ENCODE measurements at places on chromosomes 2 and 18.

DNA sequence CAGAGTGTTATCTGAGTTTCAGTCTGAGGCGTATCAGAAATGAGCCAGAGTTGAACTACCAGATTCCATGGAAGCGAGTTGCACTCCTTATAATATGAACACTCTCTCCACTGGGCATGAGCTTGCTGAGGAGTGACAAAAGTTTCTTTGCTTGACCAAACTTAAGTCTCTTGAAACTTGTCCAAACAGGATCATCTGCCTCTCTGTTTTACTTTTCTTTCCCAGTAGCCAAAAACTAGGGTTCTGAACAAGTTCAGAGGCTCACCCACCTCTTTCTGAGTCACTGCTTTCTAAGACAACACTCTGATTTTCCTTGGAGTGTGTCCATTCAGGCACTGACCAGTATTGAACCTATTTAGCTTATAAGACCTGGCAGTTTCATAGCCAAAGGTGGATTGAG lies 233.2 kb upstream of the TCF4 start:
- H3K4me3 ChIP-seq, result peak overlapping the region; percentile 71
- H3K4me1 ChIP-seq, result peaks cover 25% of the 10 kb centered on the region
- no peaks in the 10 kb centered on the region for H3K36me3 ChIP-seq
- H3K27ac ChIP-seq, result peak overlapping the region; percentile 71
- DNase-seq, result peak; percentile 36

DNA sequence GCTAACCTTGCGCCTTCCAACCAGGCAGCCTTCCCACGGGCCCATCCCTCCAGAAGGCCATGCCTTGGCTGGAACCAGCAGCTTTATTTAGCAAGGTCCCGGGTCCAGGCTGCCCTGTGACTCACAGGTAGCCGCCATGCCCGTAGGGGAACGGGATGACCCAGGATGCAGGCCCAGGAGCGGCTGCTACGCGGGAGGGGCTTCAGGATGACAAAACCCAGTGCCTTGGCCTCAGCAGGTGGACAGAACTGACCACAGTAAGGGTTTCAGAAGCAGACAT lies 63.3 kb downstream of the RTP5 start:
- peaks cover 4% of the 10 kb centered on the region for H3K27me3 ChIP-seq
- peak overlapping the region; percentile 79 for H3K4me3 ChIP-seq
- peaks cover 30% of the 10 kb centered on the region for H3K4me1 ChIP-seq
- H3K36me3 ChIP-seq, result 0 out of 2 replicates have a peak, but pooled peaks cover 3% of the 10 kb centered on the region

DNA sequence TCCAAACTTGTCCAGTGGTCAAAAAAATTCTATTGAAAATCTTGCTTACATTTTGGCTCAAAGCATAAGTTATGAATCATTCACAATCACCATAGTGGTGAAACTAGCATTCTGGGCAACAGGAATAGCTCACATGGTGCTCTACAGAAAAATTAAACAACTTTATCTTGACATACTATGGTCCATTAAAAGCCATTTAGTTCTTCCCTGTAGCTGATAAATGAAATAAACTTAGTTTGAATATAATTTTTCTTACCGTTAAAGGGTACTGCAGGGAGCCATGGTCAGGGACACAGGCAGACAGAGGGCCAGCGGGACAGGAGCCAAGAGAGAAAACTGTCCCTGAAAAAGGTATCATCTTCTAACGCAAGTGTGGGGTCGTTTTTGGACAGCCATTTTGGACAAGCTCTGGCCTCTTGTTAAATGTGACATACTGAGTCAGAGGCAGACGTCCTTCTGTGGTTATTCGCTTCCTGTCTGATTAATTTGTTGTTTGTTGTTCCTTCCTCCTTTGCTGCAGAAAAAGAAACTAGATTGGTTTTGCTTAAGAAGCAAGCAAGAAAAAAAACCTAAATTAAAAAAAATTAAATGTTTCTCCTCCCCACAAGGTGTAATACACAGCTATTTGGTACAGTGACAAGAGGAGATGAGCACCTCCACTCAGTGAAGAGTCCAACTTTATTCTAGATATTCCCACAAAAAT lies at the start of gene WIPF1:
Gene WIPF1, minus strand, starts transcription at position 460 of the 703 bp plus-strand sequence. CDS start 12,231 bp downstream, outside the sequence.
- peak; percentile 65 for DNase-seq
- H3K27me3 ChIP-seq, result peaks cover 2% of the 10 kb centered on the region
- H3K36me3 ChIP-seq, result peaks cover 9% of the 10 kb centered on the region
- peak within 1 kb of the TSS; percentile 68 for H3K4me3 ChIP-seq
- peak within 1 kb of the TSS; percentile 98 for H3K27ac ChIP-seq
- H3K4me1 ChIP-seq, result peaks cover 63% of the 10 kb centered on the region

- no peak overlapping the region for H3K27ac ChIP-seq
- no peak overlapping the region for H3K4me3 ChIP-seq
- no peaks in the 10 kb centered on the region for H3K4me1 ChIP-seq
- no peak for DNase-seq
- H3K27me3 ChIP-seq, result no peaks in the 10 kb centered on the region
Observed at GRCh38 chr2:142707318-142707717, 170.1 kb upstream of the KYNU start.

GRCh38 chr18:57362714-57363113 lies 10.4 kb downstream of the ST8SIA3 start:
- no peaks in the 10 kb centered on the region for H3K27me3 ChIP-seq
- H3K27ac ChIP-seq, result no peak overlapping the region
- no peaks in the 10 kb centered on the region for H3K36me3 ChIP-seq
- H3K4me1 ChIP-seq, result no peaks in the 10 kb centered on the region
- DNase-seq, result no peak

DNA sequence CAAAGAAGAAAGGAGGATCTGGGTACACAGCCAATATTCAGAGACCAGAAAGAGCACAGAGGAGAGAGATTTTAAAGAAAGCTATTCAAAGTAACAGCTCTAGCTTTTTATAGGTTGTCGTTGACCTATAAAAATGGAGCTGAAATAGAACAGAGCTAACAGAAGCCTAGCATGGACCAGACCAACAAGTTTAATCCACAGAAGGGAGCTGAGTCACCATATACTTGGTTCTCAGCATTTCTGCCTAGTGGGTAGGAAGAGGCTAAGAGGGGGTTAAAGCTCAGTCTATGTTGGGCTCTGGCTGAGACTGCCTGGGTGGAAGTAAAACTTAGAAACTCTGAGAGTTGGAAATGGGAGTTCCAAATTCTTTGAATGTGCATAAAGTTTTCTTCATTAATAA lies 678.0 kb upstream of the CDH2 start:
- H3K4me1 ChIP-seq, result peaks cover 38% of the 10 kb centered on the region
- H3K27ac ChIP-seq, result peak overlapping the region; percentile 84
- DNase-seq, result peak; percentile 29
- no peak overlapping the region for H3K4me3 ChIP-seq
- peaks cover 6% of the 10 kb centered on the region for H3K36me3 ChIP-seq

- H3K27me3 ChIP-seq, result no peaks in the 10 kb centered on the region
- peak overlapping the region; percentile 89 for H3K27ac ChIP-seq
Observed at GRCh38 chr2:28338831-28339321, 53.8 kb upstream of the FOSL2 start.

DNA sequence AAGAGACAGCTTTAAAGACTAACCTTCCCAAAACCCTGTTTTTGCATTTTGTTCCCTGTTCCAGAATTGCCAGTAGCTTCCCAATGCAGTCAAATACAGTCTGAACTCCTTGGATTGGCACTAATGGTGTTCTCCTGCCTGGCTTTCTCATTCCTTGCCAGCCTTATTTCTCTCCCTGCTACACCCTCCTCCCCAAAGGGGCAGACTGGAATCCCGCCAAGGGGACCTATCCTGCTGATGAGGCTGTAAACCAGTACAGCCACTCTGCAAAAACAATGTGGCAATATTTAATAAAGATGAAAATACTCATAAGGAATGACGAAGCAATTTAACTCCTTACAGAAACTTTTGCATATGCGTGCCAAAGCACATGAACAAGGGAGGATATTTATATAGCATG lies 4.5 kb upstream of the SLC4A5 start:
- no peak overlapping the region for H3K27ac ChIP-seq
- H3K27me3 ChIP-seq, result peaks cover 13% of the 10 kb centered on the region
- DNase-seq, result no peak
- no peak overlapping the region for H3K4me3 ChIP-seq

GRCh38 chr2:166140932-166141331 lies 13.1 kb upstream of the SCN1A start:
- DNase-seq, result no peak
- H3K4me1 ChIP-seq, result no peaks in the 10 kb centered on the region
- no peaks in the 10 kb centered on the region for H3K36me3 ChIP-seq
- H3K27ac ChIP-seq, result no peak overlapping the region
- no peak overlapping the region for H3K4me3 ChIP-seq
- peaks cover 5% of the 10 kb centered on the region for H3K27me3 ChIP-seq

GRCh38 chr2:192042126-192042525 lies 152.6 kb downstream of the TMEFF2 start:
- H3K27ac ChIP-seq, result no peak overlapping the region
- H3K4me3 ChIP-seq, result no peak overlapping the region
- DNase-seq, result no peak
- H3K4me1 ChIP-seq, result no peaks in the 10 kb centered on the region

DNA sequence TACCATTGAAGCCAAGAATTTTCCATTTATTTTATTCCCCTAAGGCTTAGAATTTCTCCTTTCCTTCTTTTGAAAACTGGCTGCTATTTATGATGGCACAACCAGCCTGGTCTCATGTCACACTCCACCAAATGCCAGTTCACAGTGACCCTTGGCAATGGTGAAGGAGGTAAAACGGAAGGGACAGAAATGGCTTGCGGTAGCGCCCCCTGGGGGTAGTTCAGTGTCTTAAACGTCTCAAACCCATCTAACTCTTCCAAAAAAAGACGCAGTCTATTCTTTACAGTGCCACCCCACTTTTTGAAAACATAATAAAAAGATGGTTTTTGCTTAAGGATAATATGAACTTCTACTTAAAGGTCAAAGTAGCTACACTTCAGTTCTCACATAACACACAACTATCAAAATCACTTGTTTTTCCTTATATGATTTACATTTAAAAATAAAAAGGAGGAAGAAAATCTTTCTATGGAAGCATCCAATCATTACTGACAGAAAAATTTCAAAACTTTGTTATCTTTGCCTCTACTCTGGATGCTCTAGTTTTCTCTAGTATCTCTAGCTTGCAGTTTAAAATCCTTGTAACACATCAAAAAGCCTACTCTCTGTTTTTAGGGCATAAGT lies 28.0 kb downstream of the PNO1 start:
- H3K27ac ChIP-seq, result no peak overlapping the region
- DNase-seq, result no peak
- H3K4me3 ChIP-seq, result no peak overlapping the region
- peaks cover 27% of the 10 kb centered on the region for H3K36me3 ChIP-seq
- peaks cover 3% of the 10 kb centered on the region for H3K4me1 ChIP-seq

GRCh38 chr2:199440118-199440517 lies 17.6 kb downstream of the SATB2 start:
- H3K27me3 ChIP-seq, result no peaks in the 10 kb centered on the region
- no peak for DNase-seq
- H3K4me3 ChIP-seq, result no peak overlapping the region
- H3K4me1 ChIP-seq, result peaks cover 43% of the 10 kb centered on the region
- H3K27ac ChIP-seq, result no peak overlapping the region

- no peak overlapping the region for H3K27ac ChIP-seq
- H3K36me3 ChIP-seq, result no peaks in the 10 kb centered on the region
- H3K4me3 ChIP-seq, result peak overlapping the region; percentile 79
- no peak for DNase-seq
- peaks cover 40% of the 10 kb centered on the region for H3K4me1 ChIP-seq
Observed at GRCh38 chr2:164621764-164622105, 453 bp upstream of the GRB14 start.

- H3K36me3 ChIP-seq, result no peaks in the 10 kb centered on the region
- no peak overlapping the region for H3K4me3 ChIP-seq
- H3K27ac ChIP-seq, result no peak overlapping the region
- H3K27me3 ChIP-seq, result peaks cover 23% of the 10 kb centered on the region
- H3K4me1 ChIP-seq, result no peaks in the 10 kb centered on the region
Observed at GRCh38 chr2:65688141-65688886, 255.9 kb upstream of the SPRED2 start.

- no peaks in the 10 kb centered on the region for H3K27me3 ChIP-seq
- no peak overlapping the region for H3K4me3 ChIP-seq
- H3K4me1 ChIP-seq, result peaks cover 11% of the 10 kb centered on the region
- H3K36me3 ChIP-seq, result peaks cover 31% of the 10 kb centered on the region
Observed at GRCh38 chr18:49444581-49444980, 15.9 kb downstream of the DYM start.

DNA sequence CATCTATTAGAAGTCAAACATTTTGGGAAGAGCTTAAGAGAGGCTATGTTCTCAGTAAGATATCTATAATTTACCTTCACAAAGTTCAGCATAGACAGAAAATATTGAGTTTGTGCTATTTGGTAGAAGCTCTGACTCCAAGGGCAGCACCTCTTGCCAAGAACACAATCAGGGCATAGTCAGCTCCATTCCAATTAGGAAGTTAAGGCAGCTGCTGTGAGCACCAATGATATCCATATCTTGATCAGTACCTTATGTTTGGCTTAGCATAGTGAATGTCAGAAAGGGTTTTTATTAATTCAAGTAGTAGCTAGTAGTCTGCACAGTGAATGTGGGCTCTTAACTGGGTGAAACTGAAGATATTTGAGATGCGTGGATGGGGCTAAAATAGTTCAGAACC lies 86.4 kb upstream of the SPRED2 start:
- peaks cover 5% of the 10 kb centered on the region for H3K27me3 ChIP-seq
- no peak overlapping the region for H3K27ac ChIP-seq
- DNase-seq, result no peak
- no peaks in the 10 kb centered on the region for H3K36me3 ChIP-seq

DNA sequence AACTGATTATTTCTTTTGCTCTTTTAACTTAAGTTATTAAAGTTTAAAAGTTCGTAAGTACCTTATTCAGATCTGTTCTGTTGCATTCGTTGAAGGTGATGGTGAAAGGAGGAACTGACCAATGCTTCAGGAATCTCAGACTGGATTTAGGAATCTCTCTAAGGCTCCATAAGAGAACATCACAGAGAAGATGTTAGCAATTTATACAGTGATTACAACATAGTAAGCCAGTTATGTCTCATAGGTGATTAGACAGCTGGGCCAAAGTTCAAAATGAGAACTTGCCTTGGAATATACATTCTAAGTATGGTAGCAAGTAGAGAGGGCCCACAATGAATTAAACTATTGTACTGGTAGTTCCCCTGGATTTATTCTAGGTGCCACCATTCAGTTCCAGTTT lies 3.2 kb downstream of the MARS2 start:
- peak overlapping the region; percentile 89 for H3K4me3 ChIP-seq
- peaks cover 55% of the 10 kb centered on the region for H3K4me1 ChIP-seq
- peak overlapping the region; percentile 26 for H3K27ac ChIP-seq

DNA sequence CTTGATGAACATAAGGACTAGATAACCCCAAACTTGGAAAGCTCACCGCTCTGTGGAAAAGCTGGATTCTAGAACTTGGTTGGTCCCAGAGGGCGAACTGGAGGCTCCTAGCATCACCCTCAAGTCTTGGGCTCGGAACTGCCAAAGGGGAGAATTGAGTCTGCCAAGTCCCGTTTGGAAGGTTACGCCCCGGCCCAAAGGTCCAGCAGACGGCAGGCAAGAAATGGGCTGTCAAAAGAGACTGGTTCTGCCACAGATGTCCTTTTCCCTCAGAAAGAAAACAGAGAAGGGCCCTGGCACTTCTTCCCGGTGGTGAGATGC lies 182.2 kb downstream of the ANAPC1 start:
- H3K4me3 ChIP-seq, result no peak overlapping the region
- peaks cover 8% of the 10 kb centered on the region for H3K27me3 ChIP-seq
- H3K4me1 ChIP-seq, result peaks cover 59% of the 10 kb centered on the region
- no peak for DNase-seq
- no peak overlapping the region for H3K27ac ChIP-seq

DNA sequence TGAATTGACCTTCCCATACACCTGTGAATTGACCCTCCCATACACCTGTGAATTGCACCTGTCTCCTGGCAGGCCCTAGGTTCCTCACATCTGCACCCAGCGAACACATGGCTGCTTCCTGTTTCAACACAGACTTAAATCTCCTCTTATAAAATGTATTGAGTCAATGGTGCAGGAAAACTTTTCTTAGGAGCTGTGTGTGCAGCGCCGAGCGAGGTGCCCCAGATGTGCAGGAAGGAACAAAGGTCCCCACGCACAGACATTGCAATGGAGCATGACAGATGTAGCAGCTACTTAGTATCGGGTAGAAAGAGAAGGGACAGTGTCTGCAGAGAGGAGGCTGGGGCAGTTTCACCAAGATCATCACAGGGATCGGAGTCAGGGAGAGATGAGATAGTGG lies 85.5 kb upstream of the PXDN start:
- peaks cover 35% of the 10 kb centered on the region for H3K27me3 ChIP-seq
- DNase-seq, result no peak

Data from HFFc6 (cell line).